Naive thymus-derived CD8-positive, alpha-beta T cell (primary cell): ENCODE measurements at places on chromosomes 16 and 17.

GRCh38 chr17:49210158-49211029 is at the start of the genes ABI3 and GNGT2:
Gene ABI3 (plus strand): TSS chr17:49210707. CDS start chr17:49210725, 18 bp downstream.
Gene GNGT2 (minus strand): TSS chr17:49210574. CDS start chr17:49207422, 3,152 bp downstream.
- DNase-seq: peak; percentile 47

DNA sequence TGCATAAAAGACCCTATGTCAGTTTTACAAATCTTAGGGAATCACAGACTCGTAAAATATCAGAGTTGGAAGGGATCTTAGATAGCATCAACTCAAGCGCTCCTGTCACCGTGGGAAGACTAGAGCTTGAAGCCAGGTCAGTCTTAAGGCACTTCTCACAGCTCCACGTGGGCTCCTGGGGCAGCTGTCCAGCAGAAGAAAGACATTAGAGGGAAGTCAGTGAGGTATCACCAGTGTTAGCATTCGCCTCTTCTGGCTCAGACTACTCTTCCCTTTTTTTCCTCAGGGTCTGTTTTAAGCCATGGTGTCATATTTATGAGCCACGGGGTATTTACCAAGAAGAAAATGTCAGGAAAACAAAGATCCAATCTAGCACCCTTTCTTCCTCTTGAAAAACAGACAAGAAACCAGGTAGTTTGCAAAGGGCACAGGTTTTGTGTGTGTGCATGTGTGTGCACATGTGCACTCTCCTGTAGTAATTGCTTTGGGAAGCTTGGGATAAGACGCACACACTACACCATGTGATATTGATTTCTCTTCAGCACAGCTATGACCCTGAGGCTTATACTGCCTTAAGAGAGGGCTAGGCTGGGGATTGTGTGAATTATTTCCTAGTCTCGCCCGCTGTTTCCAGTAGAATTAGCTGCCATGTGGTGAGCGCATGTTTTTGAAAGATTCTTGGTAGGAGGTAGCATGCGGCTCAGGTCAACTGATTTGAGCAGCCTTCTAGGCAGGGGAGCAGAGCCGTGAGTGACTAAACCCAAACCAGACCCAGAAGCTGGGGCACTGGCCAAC is 61.0 kb upstream of the ELAC2 start:
- no peak for DNase-seq

DNA sequence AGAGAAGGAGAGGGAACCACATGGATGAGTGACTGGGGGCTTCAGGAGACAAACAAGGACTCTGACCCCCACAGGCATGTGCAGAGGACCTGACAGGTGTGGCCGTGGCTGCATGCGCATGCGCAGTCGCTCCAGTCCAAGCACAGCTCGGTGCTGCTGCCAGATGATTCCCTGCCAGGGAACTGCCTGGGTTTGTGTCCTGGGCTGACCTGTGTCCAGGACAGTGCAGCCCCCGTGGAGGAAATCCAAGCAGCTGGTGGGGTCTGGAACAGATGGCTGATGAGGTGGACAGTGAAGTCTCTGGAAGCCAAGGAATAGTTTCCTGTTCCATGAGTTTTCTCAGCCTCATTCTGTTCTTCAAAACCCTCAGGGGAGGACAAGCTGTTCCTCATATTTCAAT is 27.3 kb downstream of the LASP1 start:
- DNase-seq: no peak

DNA sequence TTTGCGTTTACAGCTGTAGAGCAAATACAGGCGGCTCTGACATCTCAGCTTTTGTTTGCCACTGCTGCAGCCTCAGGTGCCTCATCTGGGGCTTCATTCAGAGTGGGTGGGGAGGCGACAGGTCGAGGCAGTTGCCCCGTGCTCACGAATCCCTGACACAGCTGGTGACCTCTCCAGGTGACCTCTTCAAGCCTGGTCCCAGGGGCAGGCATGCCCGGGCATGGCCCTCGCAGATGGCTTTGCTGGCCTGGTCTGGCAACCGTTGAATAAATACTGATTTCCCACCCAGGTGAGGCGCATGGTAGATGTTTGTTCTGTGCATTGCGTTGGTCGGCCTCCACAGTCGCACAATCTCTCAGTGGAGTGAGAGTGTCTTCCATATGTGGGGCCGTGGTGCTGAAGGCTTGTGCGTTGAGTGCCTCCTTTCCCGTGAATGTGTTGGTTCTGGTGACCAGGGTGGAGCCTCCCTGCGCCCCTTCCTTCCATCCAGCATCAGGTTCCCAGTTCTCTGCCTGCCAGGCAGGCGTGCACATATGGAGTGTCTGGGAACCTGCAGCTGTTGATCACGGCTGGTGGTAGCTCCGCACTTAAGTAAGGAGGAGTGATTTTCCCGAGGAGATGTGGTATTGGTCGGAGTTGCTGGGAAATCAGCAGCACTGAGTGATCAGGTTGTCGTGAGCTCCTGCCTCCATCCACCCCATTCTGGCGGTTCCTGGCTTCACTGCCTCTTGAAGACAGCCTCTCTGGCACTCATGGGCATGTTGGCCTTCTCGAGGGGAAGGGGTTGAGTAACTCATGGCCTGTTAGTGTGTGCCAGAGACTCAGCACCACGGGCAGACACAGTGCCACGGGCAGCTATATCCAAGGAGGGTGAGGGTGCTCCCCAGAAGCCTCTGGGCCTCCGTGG is 149.7 kb downstream of the RPTOR start:
- DNase-seq: no peak

GRCh38 chr17:41428591-41429291 is 4.4 kb upstream of the KRT37 start:
- DNase-seq: no peak

DNA sequence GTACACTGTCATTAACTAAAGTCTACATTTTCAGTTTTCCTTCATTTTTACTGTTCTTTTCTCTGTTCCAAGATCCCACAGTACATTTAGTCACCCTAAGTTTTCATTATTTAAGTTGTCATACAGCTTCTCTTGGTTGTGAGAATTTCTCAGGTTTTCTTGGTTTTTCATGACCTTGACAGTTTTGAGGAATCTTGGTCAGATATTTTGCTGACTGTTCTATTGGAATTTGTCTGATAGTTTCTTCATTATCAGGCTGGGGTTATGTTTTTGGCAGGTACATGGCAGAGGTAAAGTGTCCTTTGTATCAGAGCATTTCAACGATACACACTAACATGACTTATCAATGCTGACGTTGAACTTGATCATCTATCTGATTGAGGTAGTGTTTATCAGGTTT is 19.6 kb downstream of the MBTD1 start:
- no peak for DNase-seq

GRCh38 chr16:66344533-66345145 is 21.9 kb upstream of the CDH5 start:
- DNase-seq: no peak

GRCh38 chr16:55489956-55490265 is 10.9 kb downstream of the MMP2 start:
- DNase-seq: no peak

DNA sequence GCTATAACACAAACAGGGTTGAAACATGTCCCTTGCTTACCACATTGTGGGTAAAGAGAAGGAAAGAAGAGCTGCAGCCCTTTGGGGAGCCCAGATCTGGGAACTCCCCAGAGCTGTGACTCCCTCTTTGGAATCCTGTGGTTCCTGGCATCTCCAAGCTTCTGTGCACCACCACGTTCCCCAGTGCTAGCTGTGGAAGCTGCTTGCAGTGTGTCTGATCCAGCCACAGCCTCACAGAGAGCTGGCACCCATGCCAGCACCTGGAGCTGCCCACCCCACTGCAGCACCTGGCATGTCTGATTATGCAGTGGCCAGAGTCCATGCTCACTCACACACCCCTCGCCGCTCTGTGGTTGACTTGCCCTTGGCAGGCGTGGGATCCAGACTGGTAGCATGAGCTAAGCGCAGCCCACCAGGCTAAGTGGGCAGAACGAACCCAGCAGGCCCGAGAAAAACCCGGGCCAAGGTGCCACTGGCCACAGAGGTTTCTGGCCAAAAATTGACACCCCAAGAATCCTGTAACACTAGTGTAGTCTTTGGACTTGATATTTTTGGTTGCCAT is 252.6 kb upstream of the KCNJ16 start:
- DNase-seq: no peak

DNA sequence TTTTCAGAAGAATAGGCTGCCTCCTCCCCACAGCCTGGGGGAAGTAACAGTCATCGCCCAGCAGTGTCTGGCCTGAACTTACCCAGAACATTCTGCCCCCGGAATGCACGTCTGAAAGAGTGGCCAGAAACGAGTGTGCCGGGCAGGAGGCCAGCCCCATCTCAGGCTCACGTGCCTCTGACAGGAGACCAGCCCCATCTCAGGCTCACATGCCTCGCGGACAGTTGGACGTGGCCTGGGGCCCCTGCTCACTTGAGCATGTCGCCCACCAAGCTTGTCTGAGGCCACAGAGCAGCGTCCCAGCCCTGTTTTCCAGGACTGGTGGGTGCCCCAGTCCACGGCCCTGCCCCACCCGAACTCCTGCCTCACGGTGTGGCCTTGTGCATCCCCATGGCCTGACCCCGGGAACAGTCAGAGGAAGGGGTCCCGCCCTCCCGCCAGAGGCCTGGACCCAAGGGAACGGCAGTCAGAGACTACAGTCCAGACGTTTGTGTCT is 16.3 kb upstream of the CDH15 start:
- no peak for DNase-seq

DNA sequence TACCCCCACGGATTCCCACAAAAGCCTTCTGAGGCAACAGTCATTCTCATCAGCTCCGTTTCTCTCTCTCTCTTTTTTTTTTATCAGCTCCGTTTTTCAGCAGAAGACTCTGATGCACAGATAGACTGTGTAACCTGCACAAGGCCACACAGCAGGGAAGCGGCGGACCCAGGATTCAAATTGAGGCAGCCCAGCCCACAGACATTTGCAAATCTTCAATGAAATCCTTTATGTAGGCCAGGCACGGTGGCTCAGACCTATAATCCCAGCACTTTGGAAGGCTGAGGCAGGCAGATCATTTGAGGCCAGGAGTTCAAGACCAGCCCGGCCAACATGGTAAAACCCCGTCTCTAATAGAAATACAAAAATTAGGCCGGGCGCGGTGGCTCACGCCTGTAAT is 2.4 kb upstream of the MEOX1 start:
- no peak for DNase-seq

GRCh38 chr17:72826602-72827001 is 265.9 kb downstream of the SLC39A11 start:
- no peak for DNase-seq

DNA sequence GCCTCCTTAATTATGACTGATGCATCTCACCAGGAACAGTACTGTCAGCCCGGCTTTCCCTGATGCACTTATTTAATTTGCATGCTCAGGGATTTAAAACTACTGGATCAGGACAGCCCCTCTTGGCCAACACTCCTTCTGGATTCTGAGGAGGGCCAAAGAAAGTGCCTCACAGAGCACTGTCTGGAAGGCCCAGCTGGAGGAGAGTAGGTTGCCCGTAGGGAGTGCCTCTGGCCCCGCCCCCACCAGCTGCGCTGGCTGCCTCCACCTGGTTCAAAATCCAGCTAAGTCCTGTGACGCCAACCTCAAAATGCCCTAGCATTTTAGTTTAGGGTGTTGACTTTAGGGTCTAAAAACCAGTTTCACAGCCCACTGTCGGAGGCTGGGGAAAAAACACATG is 49.4 kb upstream of the SREBF1 start:
- DNase-seq: no peak

GRCh38 chr16:47612711-47613110 is 151.6 kb downstream of the PHKB start:
- no peak for DNase-seq

- DNase-seq: no peak
Observed at GRCh38 chr16:89052890-89053724, 40.5 kb upstream of the ACSF3 start.

DNA sequence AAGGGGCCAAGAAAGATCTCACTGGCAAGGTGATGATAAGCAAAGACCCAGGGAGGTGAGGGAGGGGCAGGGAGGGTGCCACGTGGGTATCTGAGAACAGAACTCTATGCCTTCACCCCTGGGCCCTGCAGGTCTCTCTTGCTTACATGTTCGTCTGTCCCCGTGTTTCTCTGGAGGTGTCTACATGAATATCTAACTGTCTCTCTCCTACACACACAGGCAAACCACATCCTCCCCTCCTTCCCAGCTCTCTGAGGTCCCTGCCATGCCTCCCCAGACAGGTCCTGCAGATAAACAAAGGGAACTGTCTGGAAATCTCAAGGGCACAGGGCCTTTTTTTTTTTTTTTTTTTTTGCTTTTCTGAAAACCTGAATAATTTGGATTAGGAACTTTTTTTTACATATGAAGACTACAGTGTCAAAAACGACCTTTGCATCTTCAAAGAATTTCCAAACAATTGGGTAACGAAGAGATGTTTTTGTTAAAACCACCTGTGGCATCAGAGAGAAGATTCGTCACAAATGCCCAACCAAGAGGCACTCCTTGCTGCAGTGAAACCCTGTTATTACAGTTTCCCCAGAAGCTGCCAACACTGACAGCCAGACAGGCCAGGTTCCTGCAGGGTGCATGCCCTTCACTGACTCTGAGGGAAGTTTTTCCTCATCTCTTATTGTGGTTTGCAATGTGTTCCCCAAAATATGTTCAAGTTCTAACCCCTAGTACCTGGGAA is 17.8 kb downstream of the PLLP start:
- peak; percentile 83 for DNase-seq

DNA sequence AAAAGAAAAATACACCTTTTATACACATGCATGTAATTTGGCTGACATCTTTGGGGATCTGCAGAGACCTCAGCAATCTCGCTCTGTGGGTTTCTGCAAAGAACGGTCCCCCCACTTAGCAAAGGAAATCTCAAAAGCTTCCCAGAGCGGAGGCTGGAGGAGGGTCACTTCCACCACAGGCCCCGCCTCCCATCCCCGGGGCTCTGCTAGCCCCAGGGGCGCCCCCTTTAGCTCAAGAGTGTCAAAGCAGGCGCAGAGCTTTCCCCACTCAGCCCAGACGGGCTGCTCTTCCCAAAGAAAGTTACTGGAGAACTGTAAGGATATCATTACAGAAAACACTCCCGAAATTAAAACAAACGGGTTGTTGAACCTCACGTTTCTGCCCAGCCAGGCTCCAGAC is 11.4 kb downstream of the SLC13A5 start:
- DNase-seq: peak; percentile 25

DNA sequence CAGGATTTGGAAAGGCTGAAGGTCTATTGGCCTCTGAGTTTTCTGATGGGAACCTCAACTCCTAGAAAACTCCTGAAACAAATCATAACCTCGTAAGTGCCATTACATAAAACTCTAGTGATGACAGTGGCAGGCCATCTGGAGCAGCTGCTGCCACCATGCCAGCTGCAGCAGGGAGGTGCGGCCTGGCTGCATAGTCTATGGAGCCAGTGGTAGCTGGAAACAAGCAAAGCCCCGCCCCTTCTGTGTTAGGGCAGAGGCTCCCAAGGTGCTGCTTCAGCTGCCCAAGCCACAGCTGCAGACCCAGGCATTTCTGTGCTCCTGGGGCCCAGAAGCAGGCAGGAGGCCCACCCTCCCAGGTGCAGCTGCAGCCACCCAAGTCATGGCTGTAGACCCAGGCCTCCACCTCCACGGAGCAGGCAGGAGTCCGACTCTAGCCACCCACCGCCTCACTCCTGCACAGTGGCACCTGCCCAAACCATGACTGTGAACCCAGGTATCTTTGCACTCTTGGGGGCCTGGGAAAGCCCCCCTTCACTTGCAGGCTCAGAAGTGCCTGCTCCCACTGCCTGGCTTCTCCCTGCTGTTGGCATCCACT is 254.1 kb upstream of the KCNJ16 start:
- DNase-seq: no peak

DNA sequence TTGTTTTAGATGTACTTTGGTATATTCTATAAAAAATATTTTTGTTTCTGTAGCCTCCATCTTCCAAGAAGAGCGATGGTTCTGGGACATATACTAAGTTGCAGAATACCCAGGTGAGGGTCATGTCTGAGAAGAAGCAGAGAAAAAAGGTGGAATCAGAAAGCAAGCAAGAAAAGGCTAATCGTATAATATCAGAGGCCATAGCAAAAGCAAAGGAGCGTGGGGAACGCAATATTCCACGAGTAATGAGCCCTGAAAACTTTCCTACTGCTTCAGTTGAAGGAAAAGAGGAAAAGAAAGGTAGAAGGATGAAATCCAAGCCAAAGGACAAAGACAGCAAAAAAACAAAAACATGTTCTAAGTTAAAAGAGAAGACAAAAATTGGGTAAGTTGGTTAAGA is 154.6 kb downstream of the CHD9 start:
- DNase-seq: no peak
